ENCODE measurements at places on chromosomes 5 and 9.

- peak; percentile 39 for DNase-seq
Measured at GRCh38 chr5:78647838-78648358, 674 bp downstream of the LHFPL2 start.

DNA sequence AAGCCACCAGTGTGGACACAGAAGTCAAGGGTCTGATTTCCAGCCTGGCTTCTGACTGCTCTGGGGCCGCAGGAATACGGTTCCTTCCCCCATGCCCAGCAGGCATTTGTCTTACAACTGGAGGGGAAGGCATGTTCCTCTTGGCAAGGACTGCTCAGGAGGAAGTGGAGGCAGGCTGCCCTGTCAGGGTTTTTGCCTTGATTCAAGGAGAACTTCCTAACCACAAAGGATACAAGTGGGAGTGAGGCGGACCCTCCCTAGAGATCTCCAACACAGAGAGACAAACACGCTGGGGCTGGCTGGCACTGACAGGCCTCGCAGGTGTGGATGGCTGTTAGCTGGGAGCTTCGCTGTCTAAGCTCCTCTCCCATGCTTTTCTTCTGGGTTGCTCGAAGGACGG lies 19.1 kb downstream of the TGFBI start:
- no peak for DNase-seq

- no peak for DNase-seq
Measured at GRCh38 chr5:57072218-57072892, 101.5 kb upstream of the GPBP1 start.

DNA sequence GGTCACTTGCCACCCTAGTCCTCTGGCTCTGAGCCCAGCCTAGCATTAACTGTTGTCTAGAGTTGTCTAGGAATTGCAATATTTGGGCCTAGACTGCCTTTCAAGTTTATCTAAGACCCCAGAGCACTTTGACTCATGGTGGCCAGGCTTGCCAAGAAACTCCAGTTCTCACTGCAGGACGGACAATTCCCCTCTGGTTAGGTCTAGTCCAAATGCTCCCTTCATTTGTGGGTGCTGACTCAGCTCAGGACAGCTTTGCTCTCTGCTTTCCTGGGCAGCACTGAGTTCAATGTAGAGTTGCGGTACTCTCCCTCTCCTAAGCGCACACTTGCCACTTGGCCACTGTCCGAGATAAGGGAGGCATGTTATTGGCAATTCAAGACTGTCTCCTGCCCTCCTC lies 619.4 kb downstream of the TLE1 start:
- no peak for DNase-seq

GRCh38 chr9:2021731-2022130 lies 6.6 kb downstream of the SMARCA2 start:
- DNase-seq = no peak

GRCh38 chr9:7273575-7273974 lies 515.8 kb downstream of the KDM4C start:
- no peak for DNase-seq

GRCh38 chr5:78472469-78473106 lies 112.2 kb downstream of the SCAMP1 start:
- DNase-seq = no peak

DNA sequence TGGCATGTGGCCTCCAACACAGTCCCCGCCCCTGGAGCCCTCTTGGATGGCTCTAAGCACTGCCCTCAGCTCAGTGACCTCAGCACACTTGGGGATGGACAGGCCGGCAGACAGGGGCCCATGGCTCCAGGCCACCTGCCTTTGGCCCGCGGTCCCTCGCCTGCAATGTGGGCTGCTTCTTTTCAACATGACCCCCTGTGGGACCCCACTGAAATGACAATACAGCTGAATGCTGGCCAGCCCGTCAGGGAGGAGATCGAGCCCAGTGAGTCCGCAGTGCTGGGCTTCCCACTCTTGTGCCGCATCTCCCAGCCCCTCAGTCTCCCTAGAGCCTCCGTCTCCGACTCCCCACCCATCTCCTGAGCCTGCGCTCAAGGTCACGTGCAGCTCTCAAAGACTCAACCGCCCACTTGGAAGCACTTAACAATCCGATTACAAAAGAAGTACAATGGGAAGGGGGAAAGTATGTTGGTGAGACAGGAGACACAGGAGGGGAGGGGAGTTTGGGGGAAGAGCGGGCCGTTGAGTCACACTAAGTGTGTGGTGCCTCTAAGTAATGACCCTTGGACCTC lies 238.9 kb downstream of the HSPA4 start:
- DNase-seq = no peak

- no peak for DNase-seq
Measured at GRCh38 chr5:153901449-153901848, 137.3 kb downstream of the FAM114A2 start.

All from HuH-7 (cell line).